Aorta (tissue), 5 donors: ENCODE measurements at places on chromosomes 3 and 15. TPM values are rescaled to one million over a fixed set of nuclear protein-coding genes. Genes with fewer than 3 reads are reported as not detected.
A peak's percentile ranks its signal among the peaks of the same experiment; 100 is the strongest.

CADPS gene
- 0.75 TPM for total RNA-seq

DNA sequence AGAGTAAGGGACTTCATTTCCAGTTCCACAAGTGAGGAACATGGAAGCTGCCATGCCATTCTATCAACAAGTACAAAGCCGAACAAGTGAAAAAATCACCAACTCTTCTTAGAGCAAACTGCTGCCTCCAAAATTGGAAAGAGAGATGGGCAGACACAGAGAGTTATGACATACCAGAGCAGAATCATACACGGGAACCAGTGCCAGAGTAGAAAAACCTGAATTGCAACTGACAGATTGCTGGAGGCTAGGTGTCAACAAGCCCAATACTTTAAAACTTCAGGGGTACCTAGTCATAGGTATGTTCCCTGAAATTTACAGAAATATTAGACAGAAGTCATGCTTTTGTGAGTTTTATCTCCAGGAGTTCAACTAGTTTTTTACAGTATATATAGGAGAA is 62.0 kb downstream of the TTBK2 start:
- H3K4me1 ChIP-seq = no peaks in the 10 kb centered on the region
- H3K36me3 ChIP-seq = no peaks in the 10 kb centered on the region
- H3K27ac ChIP-seq = peak overlapping the region; percentile 59
- DNase-seq = no peak
- no peak overlapping the region for H3K4me3 ChIP-seq

DNA sequence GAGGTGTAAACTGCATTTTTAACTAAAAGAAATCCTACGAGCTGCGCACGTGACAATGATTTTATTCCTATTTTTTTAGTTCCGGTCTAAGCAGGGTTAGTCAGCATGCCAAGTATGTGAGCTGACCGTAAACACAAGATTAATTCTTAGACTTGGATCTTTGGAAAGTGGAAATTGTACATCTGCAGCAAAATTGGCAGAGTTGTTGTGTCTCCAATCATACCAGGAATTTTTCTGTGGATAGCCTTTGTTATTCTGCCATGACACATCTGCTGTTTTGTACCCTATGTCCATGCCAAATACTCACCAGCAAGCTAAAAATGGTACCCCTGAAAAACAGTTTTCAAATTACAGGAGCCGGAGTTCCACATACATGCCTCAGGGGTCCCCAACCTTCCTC is 562.5 kb downstream of the UNC13C start:
- no peaks in the 10 kb centered on the region for H3K36me3 ChIP-seq
- H3K4me1 ChIP-seq = peaks cover 2% of the 10 kb centered on the region
- no peak overlapping the region for H3K4me3 ChIP-seq
- no peaks in the 10 kb centered on the region for H3K27me3 ChIP-seq

GRCh38 chr15:65361708-65362459 is 15.9 kb downstream of the IGDCC3 start:
- H3K27me3 ChIP-seq = no peaks in the 10 kb centered on the region
- no peaks in the 10 kb centered on the region for H3K36me3 ChIP-seq
- no peaks in the 10 kb centered on the region for H3K4me1 ChIP-seq
- peak; percentile 64 for DNase-seq
- no peak overlapping the region for H3K4me3 ChIP-seq

DNA sequence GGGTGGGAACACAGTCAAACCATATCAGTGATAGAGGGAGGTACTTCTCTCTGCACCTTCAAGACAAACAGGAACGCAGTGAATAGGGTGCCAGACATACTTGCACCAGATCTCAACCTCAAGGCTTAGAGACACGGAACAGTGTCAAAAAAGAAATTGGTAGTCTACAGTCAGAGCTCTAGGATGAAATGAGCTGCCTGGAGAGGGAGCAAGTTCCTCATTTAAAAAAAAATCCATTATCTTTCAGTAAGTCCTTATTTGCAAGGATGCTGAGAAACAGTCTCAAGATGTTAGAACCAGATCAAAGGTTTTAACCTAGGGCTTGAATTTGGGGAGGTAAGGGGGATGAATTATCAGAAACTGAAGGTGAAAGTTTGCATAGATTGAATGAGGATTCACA is 20.2 kb upstream of the LMCD1 start:
- no peak for DNase-seq
- H3K4me3 ChIP-seq = no peak overlapping the region
- no peaks in the 10 kb centered on the region for H3K36me3 ChIP-seq
- H3K27me3 ChIP-seq = no peaks in the 10 kb centered on the region
- peaks cover 19% of the 10 kb centered on the region for H3K4me1 ChIP-seq

- no peaks in the 10 kb centered on the region for H3K36me3 ChIP-seq
- H3K27me3 ChIP-seq = no peaks in the 10 kb centered on the region
- DNase-seq = no peak
- no peak overlapping the region for H3K4me3 ChIP-seq
Observed at GRCh38 chr15:77747175-77748077, 114.7 kb upstream of the LINGO1 start.
